H1 (cell line): ENCODE measurements at places on chromosomes 5 and 9.

GRCh38 chr5:139651853-139652787 lies 4.0 kb downstream of the CXXC5 start:
- no peak for DNase-seq

DNA sequence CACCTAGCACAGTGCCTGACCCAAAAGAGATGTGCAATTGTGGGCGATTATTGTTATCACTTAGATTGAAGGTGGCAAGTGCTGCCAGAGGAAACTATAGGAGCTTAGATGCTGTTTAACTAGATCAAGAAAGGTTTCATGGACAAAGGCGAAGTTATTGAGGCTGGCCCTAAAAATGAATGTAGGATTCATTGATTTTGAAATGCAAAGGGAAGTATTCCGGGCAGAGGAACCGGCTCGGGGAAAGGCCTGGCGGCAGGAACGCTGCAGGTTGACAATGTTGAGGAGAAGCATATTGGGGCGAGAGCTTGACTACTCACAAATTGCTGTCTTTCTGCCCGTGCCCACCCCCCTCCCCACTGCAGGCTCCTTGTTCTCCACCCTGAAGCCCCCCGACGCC lies 37.4 kb upstream of the TTC1 start:
- DNase-seq: no peak

GRCh38 chr5:33576726-33577590 lies 136.2 kb downstream of the TARS1 start:
- DNase-seq: no peak

GRCh38 chr5:3542158-3542557 lies 53.5 kb upstream of the IRX1 start:
- no peak for DNase-seq

GRCh38 chr5:56346044-56346710 lies 113.0 kb upstream of the ANKRD55 start:
- DNase-seq: no peak

DNA sequence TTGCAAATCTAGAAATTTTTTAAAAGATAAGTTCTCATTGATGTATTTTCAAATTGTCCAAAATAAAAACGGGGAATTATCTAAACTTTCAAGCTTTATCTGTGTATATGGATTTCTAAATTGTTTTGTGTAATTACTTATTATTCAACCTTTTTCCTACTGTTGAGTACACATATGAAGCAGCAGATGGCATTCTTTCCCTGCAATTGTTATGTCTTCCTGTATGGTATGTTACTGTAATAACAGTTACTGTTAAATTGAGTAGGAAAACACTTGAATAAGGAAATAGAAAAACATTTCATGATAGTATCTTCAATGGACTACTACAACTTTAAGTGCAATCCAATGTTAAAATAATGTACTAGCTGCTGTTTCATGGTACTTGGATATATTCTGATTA lies 124.8 kb downstream of the RANBP17 start:
- DNase-seq: no peak

DNA sequence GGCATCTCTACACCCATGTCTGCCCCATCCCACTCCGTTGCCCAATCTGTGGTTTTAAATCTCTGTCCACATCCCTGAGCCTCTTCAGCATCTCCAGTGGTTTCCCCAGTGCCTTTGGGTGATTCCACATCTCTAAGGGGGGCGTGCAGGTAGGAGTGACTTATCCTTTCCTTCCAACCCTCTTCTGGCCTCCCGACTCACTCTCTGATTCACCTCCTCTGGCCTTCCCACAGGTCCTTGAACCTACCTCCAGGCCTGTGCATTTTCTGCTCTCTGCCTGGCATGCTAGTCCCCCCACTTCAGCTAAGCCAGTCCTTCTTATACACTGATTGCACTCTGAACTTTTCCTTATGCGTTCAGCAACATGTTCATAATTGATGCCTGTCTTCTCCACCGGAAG lies 99.0 kb downstream of the RALGPS1 start:
- no peak for DNase-seq

GRCh38 chr5:169744336-169744735 lies 107.3 kb downstream of the DOCK2 start:
- DNase-seq: no peak

DNA sequence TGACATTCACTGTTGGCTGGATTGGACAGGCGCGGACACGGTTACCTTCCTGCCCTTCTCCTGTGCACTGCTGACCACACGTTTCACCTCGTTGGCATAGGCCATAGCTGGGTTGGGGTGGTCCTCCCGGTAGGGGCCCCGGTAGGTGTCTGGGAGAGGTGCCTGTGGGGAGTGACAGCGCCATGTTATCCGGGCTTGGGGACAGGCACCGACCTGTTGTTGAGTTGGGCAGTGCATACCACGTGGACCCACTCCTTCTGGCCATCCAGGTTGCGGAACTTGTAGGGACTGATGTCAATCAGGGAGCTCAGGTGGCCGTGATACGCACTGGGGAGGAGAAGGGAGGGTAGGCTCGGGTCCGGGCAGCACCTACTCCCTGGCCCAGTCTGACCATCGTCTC lies 8.2 kb downstream of the PHYKPL start:
- DNase-seq: no peak

DNA sequence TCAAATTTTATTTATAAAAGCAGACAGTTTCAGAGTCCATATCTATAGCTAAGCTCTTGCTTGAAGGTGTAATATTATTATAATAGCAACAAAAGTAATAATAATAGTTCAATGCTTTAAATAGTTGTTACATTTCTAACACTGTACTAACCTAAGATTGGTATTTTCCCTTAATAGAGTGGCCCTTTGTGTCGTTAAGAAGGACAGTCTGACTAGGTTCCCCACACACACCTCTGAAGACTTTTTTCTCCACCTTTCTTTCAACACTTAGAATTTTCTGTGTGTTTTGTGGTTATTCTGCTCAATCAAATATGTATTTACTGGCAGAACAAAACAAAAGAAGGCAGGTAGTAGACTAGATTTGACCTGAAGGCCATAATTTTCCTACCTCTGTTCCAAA lies 223.2 kb upstream of the ACO1 start:
- DNase-seq: no peak

- no peak for DNase-seq
These were observed 93.8 kb upstream of the SEMA6A start for GRCh38 chr5:116668390-116668789.

DNA sequence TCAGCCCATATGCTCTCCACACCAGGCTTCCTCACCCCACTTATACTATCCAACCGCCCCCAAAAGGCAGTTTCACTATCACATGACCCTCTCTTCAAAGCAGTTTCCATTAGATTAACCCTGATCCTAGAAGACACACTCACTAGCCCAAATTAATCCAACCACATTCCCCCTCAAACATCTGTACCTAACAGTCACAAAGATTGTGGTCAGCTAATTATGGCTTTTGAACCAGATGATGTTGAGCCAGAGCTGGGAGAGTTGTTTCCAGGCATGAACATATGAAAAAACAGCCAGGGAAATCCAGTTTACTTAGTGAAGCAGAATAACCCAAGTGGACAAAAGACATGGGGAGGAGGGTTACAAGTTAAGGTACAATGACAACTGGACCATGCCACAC lies 131.2 kb downstream of the SPOCK1 start:
- DNase-seq: no peak

- DNase-seq: no peak
These were observed 9.6 kb downstream of the KIAA1958 start for GRCh38 chr9:112496074-112496722.

GRCh38 chr5:81300921-81301270 lies 491 bp upstream of the ZCCHC9 start:
- no peak for DNase-seq
